Colonic mucosa (tissue), 4 donors: ENCODE measurements at places on chromosomes 4 and X. TPM values are rescaled to one million over a fixed set of nuclear protein-coding genes. Genes with fewer than 3 reads are reported as not detected.

The CCNA2 gene
- 15.6 TPM for total RNA-seq

The HPGDS gene
- 1.7 TPM for total RNA-seq

The HSFX4 gene
- not detected for total RNA-seq

The SGCB gene
- total RNA-seq: 35.4 TPM

- no peaks in the 10 kb centered on the region for H3K36me3 ChIP-seq
- no peak overlapping the region for H3K4me3 ChIP-seq
- no peak overlapping the region for H3K27ac ChIP-seq
These were observed 45.9 kb upstream of the GPC4 start for GRCh38 chrX:133461231-133461630.

DNA sequence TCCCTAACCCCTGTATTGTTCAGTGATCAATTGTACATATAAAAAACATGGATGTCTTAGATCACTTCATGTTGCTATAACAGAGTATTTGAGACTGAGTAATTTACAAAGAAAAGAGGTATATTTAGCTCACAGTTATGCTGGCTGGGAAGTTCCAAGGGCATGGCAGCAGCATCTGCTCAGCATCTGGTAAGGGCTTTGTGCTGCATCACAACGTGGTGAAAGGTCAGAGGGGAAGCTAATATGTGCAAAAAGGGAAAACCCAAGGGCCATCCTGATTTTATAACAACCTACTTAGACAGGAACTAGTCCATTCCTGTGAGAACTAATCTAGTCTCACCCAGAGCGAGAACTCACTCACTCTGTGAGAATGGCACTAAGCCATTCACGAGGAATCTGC is 128.2 kb upstream of the OTUD4 start:
- no peak overlapping the region for H3K27ac ChIP-seq
- DNase-seq: no peak
- H3K4me1 ChIP-seq: no peaks in the 10 kb centered on the region
- H3K4me3 ChIP-seq: no peak overlapping the region

- no peaks in the 10 kb centered on the region for H3K27me3 ChIP-seq
- no peaks in the 10 kb centered on the region for H3K4me1 ChIP-seq
- H3K36me3 ChIP-seq: peaks cover 4% of the 10 kb centered on the region
- no peak overlapping the region for H3K27ac ChIP-seq
These were observed 88.3 kb downstream of the ZAR1 start for GRCh38 chr4:48578132-48578968.

- H3K27ac ChIP-seq: no peak overlapping the region
- no peaks in the 10 kb centered on the region for H3K36me3 ChIP-seq
- no peaks in the 10 kb centered on the region for H3K4me1 ChIP-seq
These were observed 172.9 kb downstream of the KCNIP4 start for GRCh38 chr4:21775703-21776102.

The NDNF gene
- total RNA-seq: 8.9 TPM

GRCh38 chr4:168560184-168561180 is 63.6 kb downstream of the PALLD start:
- H3K36me3 ChIP-seq: no peaks in the 10 kb centered on the region
- no peak overlapping the region for H3K27ac ChIP-seq
- peak; percentile 27 for DNase-seq

DNA sequence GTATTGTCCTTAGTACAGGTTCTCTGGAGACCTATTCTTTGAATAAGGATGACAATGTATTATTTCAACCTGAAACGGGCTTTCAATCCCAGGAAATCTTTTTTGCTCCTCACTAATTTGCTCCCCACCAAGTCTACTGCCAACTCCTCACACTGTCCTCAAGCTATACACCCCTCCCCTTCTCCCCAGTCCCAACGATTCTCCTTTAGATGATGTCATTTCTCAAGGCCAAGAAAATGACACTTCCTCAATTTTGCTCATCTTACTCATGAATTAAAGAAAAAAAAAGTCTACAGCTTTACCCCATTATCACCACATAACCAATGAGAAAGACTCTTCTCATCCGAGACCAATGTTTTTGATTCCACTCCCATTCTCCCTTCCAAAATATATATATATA is 20.6 kb downstream of the AP1S2 start:
- H3K27me3 ChIP-seq: no peaks in the 10 kb centered on the region
- no peaks in the 10 kb centered on the region for H3K36me3 ChIP-seq
- H3K4me3 ChIP-seq: no peak overlapping the region
- no peaks in the 10 kb centered on the region for H3K4me1 ChIP-seq
- H3K27ac ChIP-seq: no peak overlapping the region

DNA sequence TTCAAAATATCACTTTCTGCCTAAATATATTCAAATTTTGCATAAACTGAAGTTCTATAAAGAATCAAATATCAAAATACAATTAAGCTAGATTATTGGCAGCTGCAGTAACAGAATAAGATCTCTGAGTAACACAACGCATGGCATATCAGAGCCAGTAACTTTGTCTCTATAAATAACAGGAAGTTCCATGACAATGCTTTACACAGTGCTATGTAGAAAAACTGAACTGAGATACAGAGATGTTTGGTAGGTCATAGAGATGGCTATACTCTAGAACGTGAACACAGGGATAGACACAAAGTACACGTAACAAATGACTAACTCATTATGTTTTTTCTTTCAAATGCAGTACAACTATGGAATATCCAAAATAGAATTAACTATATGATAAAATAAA is 18.2 kb downstream of the UBE2D3 start:
- no peak overlapping the region for H3K27ac ChIP-seq
- H3K27me3 ChIP-seq: no peaks in the 10 kb centered on the region
- H3K36me3 ChIP-seq: peaks cover 8% of the 10 kb centered on the region
- no peak overlapping the region for H3K4me3 ChIP-seq

The PABPC1L2B gene
- total RNA-seq: not detected

DNA sequence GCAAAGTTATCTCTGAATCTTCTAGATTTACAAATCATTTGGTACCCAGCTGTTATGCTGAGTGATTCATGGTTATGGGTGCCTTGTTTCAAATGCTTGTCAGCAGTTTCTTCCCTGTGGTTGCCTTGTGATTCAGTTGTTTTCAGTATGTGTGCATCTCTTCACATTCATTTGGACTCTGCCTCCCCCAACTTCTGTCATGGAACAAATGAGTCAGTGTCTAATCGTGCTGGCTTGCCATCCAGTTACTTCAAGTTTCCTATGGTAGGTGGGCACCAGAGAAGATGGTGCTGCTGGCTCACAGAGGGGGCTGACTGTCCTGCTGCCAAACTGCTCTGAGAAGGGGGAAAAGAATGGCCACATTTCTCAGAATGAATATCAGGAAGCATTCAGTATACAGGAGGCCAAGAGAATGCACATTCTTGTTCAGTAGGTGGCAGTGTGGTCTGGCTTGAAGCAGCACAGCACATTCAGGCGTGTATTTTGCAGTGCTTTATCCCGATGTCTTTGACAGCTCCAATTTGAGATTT is 260.9 kb downstream of the GLUD2 start:
- H3K4me3 ChIP-seq: no peak overlapping the region
- peak; percentile 16 for DNase-seq
- H3K27me3 ChIP-seq: no peaks in the 10 kb centered on the region
- no peak overlapping the region for H3K27ac ChIP-seq

DNA sequence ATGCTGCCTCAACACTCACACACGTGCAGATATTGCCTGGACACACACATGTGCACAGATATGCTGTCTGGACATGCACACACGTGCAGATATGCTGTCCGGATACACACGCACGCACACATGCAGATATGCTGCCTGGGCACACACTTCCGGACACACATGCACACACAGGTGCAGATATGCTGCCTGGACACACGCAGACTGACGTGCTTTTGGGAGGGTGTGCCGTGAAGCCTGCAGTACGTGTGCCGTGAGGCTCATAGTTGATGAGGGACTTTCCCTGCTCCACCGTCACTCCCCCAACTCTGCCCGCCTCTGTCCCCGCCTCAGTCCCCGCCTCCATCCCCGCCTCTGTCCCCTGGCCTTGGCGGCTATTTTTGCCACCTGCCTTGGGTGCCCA is 14.7 kb downstream of the FGFRL1 start:
- peaks cover 7% of the 10 kb centered on the region for H3K27me3 ChIP-seq
- no peak overlapping the region for H3K4me3 ChIP-seq
- H3K36me3 ChIP-seq: no peaks in the 10 kb centered on the region
- peak; percentile 65 for DNase-seq
- H3K27ac ChIP-seq: no peak overlapping the region

DNA sequence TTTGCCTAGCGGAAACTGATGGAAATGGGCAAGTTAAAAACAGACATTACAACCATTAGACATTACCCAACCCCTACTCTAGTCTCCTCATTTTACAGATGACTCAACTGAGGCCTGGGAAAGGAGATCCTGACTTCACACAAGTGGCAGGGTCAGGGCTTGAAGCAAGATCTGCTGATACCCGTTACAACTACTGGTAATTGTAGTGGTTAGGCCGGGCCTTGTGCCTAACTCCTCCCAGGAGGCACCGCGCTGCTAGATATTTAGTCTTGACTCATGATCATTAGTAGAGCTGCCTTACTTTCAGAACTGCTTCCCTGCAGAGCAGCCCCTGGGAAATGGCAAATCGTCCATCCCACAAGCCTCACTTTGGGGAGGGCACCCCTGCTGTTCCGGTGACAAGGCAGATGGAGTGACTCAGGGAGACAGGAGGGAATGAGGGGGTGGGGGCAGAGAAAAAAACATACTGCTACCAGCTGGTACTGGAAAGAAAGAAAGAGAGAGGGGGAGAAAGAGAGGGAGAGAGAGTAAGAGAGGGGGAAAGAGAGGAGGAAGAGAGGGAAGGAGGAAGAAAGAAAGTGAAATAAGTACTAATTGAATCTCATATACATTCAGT is 12.2 kb downstream of the ARHGEF6 start:
- no peaks in the 10 kb centered on the region for H3K36me3 ChIP-seq
- no peaks in the 10 kb centered on the region for H3K4me1 ChIP-seq
- DNase-seq: peak; percentile 32

- H3K4me1 ChIP-seq: no peaks in the 10 kb centered on the region
- DNase-seq: no peak
- H3K27me3 ChIP-seq: no peaks in the 10 kb centered on the region
- H3K36me3 ChIP-seq: no peaks in the 10 kb centered on the region
- no peak overlapping the region for H3K27ac ChIP-seq
- no peak overlapping the region for H3K4me3 ChIP-seq
These were observed 191.0 kb downstream of the CCSER1 start for GRCh38 chr4:90318193-90318592.

The RAB41 gene
- not detected for total RNA-seq
